ENCODE measurements at places on chromosomes 1 and 21.

GRCh38 chr1:232904131-232904530 is 46.3 kb upstream of the NTPCR start:
- no peak for DNase-seq

DNA sequence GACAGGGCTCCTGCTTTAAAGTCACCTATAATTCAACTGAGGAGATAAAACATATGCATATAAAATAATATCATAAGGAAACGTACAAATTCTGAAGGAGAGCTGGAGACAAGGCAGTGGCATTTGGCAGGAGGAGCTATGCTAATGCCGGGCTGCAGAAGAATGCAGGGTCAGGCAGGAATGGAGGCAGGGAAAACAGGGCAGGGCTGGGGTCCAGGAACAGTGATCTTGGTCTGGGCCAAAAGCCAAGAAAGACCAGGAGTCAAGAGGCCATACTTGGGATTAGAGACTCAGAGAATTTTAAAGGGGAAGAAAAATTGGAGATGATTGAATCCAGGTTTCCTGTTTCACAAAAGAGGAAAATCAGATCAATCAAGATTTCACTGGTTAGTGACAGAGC is 20.0 kb upstream of the BRDT start:
- peak; percentile 1 for DNase-seq

- DNase-seq: no peak
Measured at GRCh38 chr1:92441697-92442342, 44.9 kb downstream of the GFI1 start.

DNA sequence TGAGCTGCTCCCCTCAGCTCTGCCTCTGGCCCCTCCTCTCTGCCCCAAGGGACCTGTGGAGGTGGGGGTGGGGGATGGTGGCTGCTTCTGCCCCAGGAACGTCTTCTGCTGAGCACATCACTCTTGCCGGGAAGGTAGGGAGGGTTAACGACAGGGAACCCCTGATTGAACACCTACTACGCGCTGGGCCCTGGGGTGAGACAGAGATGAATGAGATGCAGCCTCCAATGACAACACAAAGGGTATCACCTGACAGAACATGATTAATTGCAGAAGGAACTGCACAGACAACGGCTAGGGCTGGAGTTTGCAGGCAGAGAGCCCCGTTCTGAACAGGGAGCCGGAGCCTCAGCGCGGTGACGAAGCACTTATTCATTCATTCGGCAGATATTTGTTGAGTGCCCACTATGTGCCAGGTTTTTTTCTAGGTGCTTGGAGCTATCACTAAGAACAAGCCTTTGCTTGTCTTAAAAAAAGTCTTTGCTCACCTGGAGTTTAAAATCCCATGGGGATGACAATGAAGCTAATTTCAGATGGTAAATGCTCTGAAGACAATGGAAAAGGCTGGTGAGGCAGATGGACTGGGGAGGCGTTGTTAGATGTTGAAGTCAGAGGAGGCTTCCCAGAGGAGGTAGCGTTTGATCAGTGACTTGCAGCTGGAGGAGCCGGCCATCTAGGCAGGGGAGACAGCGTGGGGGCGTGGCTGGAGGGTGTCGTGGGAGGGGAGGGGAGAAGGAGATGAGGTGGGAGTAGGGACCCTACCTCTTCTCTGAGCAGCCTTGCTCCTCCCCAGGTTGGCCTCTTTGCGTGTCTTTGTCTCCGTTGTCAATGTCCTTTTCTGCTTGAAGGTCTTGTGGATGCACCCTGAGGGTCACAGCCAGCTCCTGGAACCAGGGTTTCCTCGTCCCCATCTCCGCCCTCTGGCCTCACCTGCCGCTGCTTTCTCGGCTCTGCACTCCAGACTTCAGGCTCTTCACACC is 103.1 kb upstream of the CSF3R start:
- DNase-seq: no peak
